Iris pigment epithelial cell (primary cell): ENCODE measurements at places on chromosomes 2 and 18.

DNA sequence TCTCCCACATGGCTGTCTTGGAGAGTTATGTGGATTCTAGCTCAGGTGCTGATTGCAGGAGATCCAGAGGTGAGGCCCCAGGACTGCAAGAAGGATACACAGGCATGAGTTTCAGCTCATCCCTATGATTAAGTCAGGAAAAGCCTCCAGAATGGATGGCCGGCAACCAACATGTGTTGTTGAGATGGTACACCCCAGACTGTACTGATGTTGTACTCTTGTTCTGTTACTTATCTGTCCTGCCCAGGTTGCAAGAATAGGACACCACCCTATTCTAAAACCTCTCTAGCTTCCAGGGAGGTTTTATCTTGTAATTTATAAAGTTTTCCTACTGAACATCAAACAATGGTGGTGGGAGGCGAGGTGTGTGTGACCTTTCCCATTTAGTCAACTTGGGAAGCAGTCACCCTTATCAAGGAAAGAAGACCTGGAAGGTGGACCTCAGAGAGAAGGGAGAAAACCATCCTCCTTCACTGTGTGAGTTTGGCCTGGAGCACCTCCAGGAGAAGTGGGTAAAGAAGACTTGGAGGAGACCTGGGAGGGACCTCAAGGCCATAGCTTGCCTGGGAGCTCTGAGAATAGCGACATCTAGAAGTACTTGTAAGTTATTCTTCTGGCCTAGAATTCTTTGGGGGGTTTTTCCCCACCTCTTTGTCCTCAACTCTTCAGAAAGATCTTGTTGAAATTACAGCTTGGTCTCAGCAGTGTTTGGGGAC is 8.6 kb downstream of the FAM124B start:
- DNase-seq = no peak

GRCh38 chr2:96715658-96716057 is 24.2 kb downstream of the LMAN2L start:
- DNase-seq = peak; percentile 68

- no peak for DNase-seq
Observed at GRCh38 chr2:211611061-211611518, 927.5 kb downstream of the ERBB4 start.

DNA sequence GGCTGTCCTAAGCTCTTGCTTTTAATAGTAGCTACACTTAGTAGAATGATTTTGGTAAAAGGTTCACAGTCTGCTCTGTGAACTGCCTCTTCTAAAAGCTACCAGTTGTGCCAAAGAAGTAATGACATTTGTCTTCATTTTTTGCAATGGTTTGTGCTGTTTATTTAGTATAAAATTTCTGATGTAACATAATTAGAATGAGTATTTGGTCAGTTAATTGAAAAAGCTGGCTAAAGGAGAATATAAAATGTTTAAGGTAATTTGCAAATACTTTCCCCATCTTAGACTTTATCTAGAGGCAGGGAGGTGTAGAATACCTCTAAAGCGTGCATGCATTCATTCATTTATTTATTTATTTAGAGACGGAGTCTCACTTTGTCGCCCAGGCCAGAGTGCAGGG is 71.3 kb downstream of the PHLPP1 start:
- DNase-seq = no peak

GRCh38 chr2:127508631-127509034 is 17.7 kb downstream of the IWS1 start:
- DNase-seq = peak; percentile 92

- DNase-seq = no peak
Observed at GRCh38 chr18:9066817-9067306, 35.6 kb upstream of the NDUFV2 start.

DNA sequence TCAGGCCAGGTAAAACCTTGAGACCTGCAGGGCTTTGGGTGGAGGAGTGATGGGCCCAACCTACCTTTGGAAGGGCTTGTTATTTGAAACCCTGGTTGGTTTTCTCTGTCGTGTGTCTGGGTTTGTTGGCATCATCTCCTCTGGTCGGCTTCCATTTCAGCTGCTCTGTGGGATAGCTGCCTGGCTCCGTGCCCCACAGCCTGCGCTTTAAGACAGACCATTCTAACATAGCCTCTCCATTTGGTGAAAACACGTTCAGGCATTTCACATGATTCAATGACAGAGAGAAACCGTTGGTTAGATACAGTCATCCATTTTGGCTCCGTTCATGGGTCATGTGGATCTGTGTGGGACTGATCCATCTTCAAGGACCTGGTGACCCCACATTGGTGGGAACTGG is 37.0 kb upstream of the LYPD6B start:
- no peak for DNase-seq

- DNase-seq = no peak
Observed at GRCh38 chr18:60060578-60060977, 160.8 kb downstream of the PMAIP1 start.

GRCh38 chr18:7358989-7359726 is 128.3 kb downstream of the LRRC30 start:
- DNase-seq = no peak

GRCh38 chr2:60500861-60501260 is 52.6 kb downstream of the BCL11A start:
- DNase-seq = no peak

GRCh38 chr18:50775207-50775606 is 44.6 kb downstream of the MRO start:
- DNase-seq = no peak

DNA sequence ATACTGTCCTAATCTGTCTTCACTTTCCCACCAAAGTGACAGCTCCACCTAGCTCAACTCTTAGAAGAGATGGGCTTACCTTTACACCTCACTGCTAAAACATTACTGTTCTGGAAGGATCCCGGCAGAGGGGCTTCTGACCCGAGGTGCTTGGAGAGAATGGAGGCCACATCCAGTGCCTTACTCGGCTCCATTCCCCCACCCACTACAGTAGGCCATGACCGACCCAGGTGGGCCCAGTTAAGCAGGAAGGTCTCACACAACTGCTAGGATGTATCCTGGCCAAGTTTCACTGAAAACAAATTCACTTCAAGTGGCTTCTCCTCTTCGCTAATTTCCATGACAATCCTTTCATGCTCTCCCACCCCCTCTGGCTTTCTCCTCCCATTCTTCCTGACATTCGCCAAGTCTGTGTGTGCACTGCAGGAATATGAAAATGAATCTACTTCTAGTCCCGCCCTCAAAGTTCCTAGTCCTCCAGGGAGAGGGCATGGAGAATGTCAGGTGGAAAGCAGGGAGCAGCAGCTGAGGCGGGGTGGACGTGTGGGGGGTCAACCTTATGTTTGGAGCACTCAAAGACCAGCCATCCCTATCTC is 11.8 kb downstream of the WIPF1 start:
- no peak for DNase-seq

GRCh38 chr2:241752689-241753276 is 18.4 kb downstream of the D2HGDH start:
- no peak for DNase-seq

- no peak for DNase-seq
Observed at GRCh38 chr2:203021991-203022390, 7.3 kb downstream of the NBEAL1 start.

DNA sequence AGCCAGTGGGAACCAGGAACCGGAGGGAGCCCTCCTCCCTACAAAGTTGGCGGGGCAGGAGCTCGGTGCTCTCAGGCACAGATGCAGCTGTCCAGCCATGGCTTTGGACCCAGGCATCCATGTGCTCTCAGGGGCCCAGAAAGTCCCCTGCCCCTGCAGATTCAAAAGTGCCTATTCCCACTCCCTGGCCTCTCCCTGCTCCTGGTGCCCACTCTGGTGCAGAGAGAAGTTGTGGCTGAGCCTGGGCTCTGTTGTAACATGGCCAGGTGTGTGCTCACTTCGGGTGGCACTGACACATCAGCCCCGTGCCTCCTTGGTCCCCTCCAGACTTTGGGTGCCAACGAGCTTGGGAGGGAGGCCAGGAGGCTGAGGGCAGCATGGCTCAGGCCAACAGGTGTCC is 315.8 kb upstream of the KYNU start:
- no peak for DNase-seq

DNA sequence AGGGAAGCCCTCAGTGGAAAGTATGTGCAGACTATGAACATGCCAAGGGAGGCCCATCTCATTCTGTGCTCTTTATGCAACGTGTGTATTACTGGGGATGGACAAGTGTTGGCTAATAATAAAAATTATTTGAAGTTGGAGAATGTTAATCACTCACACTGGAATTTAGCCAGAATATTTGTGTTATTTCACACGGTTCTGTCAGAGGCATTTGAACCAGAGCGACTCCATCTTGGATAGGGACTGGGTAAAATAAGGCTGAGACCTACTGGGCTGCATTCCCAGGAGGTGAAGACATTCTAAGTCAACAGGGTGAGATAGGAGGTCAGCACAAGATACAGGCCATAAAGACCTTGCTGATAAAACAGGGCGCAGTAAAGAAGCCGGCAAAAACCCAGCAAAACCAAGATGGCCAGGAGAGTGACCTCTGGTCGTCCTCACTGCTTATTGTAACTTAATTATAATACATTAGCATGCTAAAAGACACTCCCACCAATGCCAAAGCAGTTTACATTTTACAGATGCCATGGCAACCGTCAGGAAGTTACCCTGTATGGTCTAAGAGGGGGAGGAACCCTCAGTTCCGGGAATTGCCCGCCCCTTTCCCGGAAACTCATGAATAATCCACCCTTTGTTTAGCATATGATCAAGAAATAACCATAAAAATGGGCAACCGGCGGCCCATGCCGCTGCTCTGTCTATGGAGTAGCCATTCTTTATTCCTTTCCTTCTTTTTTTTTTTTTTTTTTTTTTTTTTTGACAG is 2.6 kb upstream of the FZD5 start:
- DNase-seq = no peak

- DNase-seq = no peak
Observed at GRCh38 chr2:36589230-36589630, 8.7 kb downstream of the FEZ2 start.

DNA sequence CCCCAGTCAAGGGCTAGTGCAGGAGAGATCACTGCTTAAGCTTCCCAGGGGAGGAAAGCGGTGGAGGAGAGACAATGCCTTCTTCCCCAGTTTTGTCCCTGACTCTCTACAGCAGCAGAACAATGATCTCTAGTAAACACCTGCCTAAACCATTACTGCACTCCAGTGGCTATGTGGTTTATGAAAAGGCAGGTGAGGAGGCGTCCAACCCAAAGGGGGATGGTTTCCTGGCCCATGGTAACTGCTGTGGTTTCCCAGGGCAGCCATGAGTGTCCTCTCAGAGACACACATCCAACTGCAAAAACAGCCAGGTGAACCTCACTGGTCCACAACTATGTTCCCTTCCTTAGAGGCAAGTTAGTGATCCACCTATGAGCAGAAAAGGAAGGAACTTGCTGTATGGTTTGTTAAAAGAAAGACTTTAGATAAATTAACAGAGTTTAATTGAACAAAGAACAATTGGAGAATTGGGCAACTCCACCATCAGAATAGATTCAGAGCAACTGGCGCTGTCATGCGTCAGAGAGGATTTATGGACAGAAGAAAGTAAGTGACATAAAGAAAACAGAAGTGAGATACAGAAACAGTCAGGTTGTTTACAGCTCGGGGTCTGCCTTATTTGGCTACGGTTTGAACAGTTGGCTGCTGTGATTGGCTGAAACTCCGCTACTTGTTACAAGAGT is 4.8 kb upstream of the TTC39C start:
- no peak for DNase-seq

DNA sequence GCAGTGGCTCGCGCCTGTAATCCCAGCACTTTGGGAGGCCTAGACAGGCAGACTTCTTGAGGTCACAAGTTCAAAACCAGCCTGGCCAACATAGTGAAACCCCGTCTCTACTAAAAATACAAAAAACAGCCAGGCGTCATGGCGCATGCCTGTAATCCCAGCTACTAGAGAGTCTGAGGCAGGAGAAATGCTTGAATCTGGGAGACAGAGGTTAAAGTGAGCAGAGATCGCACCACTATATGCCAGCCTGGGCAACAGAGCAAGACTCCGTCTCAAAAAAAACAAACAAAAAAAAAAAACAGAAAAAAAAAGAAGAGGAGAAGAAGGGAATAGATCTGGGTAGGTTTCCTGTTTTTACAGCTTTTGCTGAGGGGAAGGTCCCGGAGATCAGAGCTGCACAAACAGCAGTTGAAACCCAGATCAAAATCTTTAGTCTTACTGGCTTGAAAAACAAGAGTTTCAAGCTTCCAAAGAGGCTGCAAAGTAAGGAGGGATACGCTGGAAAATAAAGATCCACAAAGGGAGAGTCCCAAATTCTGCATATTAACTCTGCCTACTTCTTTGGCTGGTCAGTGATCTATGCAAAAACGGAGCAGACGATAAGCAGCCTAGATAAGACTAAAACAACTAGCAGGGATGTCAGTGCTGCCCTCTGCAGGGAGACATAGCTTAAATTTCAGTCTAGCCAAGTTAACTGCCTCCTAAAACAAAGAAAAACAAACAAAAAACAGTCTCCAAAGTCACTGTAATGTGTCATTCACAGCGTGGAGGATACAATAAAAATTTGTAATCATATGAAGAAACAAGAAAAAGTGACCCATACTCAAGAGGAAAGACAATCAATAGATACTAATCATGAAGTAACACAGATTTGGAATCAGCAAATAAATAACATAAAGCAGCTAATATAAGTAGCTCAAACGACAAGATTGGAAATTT is 74.1 kb downstream of the TLK1 start:
- peak; percentile 77 for DNase-seq

GRCh38 chr18:35933982-35934381 is 38.5 kb upstream of the RMP24 start:
- no peak for DNase-seq

DNA sequence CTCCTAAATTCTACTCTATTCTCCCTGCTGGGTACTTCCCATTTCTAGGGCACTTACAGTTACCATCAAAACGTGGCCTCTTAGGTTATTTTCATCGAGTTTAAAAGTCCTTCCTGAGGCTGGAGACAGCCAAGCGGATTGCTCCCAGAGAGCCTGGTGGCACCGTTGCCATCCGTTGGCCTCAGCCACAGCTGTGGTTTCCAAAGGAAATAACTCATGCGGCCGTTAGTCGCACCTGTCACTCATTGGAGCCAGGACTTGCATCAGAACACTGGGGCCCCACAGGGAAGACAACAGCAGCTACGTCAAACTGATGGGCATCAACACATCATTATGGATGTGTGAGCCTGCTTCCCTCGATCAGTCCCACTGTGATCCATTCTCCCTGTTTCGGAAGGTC is 453.4 kb downstream of the BCL11A start:
- no peak for DNase-seq

DNA sequence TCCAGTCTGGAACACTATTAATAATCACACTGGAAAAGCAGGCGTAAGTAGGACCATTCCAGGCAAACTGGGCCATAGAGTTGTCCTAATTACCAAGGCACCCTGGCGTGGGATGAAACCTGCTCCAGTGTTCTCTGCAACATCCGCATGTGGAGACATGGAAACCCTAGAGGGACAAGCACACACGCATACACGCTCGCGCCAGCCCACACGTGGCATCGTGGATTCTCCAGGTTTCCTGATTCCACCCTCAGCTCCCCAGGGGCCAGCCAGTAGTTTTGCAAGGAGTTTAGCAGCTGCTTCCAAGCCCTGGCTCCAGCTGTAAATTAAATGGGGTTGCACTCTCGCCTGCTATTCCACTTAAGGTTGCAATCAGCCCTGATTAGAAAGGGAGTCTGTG is 127.7 kb downstream of the DYSF start:
- no peak for DNase-seq

GRCh38 chr2:135676031-135676430 is 65.6 kb upstream of the UBXN4 start:
- DNase-seq = peak; percentile 65
